Right forelimb (tissue), 1 donor: ENCODE measurements at places on chromosomes 3 and 15.

DNA sequence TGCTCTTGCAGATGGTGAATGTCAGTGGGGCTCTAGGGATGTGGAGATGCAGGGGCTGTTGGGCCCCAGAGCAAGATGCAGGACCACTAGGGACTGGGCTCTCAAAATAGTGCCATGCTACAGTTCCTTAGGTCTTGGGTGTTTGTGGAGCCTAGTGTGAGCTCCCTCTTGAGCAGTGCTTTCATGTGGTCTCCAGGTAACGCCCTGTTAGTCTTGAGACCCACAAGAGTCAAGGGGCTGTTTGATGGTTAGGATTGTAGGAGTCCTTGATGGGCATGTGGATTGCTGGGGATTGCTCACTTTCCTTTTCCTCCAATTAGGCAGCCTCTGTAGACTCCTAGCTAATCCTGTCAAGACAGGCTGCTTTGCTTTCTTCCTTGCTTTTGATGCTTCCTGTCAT lies 56.0 kb downstream of the CCDC66 start:
- no peak for DNase-seq

- no peak for DNase-seq
These were observed 129.7 kb upstream of the TPM1 start for GRCh38 chr15:62912808-62913207.

GRCh38 chr3:97235179-97235578 lies 420.8 kb downstream of the EPHA6 start:
- DNase-seq: no peak

DNA sequence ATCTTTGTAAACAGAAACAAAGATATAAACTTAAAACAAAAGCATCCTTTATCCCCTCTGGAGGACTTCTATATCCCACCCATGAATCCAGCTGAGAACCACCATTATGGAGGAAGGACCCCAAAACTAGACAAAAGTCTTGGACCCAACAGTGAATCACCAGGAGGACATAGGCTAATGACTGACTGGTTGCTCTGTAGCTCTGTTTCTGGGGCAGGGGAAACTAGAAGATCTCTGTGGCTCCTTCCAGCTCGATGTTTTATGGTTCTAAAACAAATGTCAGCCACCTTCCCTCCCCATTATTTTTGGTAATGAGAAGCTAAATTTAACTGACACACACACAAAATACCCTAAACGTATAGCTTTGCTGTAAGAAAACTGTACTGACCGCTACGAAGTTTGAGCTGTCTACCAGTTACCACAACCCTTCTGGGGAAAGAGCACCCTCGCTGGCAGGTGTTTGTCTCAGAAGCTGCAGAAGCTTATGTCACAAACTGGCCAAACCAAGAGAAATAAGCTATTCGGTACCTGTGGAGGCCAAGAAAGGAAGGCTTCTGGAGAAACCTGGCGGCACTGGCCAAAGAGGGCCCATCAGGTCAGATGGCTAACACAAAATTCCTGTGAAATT lies 36.4 kb downstream of the MB21D2 start:
- no peak for DNase-seq

- no peak for DNase-seq
These were observed 26.1 kb downstream of the ITGB5 start for GRCh38 chr3:124861041-124861440.
